ENCODE measurements at places on chromosomes 2 and 18.

GRCh38 chr2:1707771-1708418 is 36.4 kb downstream of the PXDN start:
- DNase-seq: peak; percentile 67

DNA sequence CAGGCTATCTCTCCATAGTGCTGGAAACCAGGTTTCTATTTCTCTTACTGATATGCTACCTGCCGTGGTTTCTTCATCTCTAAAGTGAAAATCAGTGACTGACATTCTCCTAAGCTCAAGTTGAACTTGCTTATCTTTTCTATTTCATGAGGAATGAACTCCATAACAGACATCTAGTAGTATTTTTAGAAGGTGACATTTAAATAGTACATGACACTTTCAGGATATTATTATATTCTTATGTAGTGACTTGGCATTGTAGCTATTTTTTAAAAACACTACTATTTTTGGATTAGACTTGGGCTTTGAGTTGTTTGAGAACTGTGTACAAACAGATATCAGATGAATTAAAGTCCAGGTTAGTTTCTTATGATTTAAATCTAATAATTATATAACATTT is 1381.8 kb downstream of the DSC3 start:
- no peak for DNase-seq

GRCh38 chr2:111062417-111062816 is 58.3 kb upstream of the BCL2L11 start:
- no peak for DNase-seq

- DNase-seq: no peak
Measured at GRCh38 chr2:216615298-216616082, 17.7 kb upstream of the IGFBP2 start.

GRCh38 chr2:9095690-9096089 is 92.2 kb upstream of the MBOAT2 start:
- no peak for DNase-seq

DNA sequence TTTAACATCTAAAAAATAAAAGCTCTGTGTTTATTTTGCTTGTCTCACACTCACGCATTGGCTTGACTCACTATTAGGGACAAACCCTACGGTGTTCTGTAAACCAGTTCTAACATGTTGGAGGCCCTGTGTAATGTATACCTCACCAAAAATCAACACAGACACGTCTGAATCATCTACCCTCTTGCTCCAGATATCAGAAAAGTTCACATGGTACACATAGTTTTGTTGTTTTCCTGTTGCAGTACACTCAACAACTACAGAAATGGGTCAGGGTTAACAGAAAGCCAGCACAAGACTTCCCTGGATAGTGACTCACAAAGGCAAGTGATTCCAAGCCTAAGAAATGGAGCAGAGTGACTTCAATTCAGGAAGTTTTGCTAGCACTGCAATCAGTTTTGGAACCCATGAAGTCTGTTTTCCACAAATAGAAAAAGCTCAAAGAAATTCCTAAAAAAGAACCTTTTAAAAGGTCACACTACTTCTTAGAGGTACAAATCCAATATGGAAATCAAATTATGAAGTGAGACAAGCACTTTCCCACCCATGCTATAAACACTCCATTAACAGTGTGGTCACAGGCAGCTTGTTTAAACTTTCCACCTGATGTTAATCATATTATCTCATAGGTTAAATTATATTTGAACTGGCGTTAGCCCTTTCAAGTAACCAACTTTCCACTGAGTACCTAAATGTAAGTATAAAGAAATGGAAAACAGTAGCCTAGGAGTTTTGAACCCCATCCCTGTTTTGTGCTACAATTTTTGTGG is 87.4 kb downstream of the GAREM1 start:
- peak; percentile 52 for DNase-seq

DNA sequence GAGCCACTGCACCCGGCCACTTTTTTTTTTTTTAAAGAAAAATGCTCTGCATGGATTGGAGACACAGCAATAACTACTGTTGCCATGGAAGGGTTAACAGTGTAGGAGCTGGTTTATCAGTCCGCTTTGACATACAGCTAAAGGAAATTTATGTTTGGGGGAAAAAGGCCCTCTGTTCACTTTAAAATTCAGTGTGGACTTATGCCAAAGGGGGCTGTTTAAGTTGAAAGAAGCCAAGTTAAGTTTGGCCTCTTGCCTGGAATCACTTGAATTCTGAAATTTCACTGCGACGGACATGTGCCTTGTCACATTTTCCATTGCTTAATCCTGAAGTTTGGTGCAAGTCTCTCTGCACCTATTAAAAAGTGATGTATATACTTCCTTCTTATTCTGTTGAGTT is 3.1 kb downstream of the KCNE4 start:
- DNase-seq: no peak

DNA sequence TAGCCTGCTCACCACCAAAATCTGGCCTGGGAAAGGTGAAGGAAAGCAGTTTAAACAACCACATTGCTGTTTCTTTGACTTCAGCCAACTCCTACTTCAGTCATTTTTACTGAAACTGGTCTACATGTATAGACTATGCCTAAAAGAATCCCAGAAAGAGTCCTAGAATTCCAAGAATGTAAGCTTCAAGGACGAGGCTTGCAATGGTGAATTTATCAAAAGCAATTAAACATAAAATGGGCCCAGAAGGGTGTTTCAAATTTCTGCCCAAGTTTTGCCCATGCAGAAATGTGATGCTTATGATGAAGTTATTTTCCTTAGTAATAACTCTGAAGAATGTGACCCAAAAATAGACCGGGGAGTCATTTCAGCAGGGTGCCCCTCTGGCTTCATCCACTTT is 16.6 kb downstream of the EN1 start:
- DNase-seq: no peak

GRCh38 chr2:182634386-182634785 is 81.7 kb upstream of the DNAJC10 start:
- no peak for DNase-seq

- no peak for DNase-seq
Measured at GRCh38 chr2:26011609-26011989, 22.3 kb upstream of the RAB10 start.

- no peak for DNase-seq
Measured at GRCh38 chr2:3423492-3424170, 44.1 kb downstream of the TRAPPC12 start.

DNA sequence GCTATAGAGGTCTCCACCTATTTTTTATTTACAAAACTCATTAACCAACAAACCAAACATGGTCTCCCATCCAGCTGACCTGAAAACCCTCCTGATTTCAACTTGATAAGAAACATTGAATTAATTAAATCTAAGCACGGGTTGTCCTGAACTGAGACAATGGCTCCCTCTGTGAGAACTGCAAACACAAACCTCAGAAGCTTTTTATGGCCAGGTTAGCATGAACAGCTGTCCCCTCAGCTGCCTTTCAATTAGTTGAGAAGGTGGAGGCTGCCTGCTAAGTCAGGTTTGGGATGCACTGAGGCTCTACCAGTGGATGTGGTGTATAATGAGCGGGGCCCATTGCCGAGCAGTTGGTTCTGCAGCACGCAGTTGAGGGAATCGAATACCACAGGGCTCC is 258.5 kb upstream of the DDX18 start:
- no peak for DNase-seq

DNA sequence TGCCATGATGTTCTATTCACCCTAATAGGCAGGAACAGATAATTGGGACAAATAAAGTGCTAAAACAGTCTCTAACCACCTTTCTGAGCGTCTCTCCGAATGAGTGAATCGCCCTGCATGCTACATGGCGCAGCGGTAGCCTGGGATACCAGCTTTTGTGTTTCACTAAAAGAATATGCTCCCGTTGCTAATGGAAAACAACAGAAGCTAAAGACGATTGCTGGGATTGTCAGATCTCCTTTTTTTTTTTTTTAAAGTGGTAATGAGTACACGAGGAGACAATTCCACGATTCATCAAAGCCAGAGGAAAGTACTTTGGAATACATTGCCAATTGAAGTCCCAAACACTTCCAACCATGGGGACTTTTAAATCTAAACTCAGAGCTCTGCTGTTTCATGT is 1815.3 kb upstream of the CELF4 start:
- no peak for DNase-seq

GRCh38 chr2:241570961-241571581 is 12.5 kb downstream of the BOK start:
- DNase-seq: no peak

DNA sequence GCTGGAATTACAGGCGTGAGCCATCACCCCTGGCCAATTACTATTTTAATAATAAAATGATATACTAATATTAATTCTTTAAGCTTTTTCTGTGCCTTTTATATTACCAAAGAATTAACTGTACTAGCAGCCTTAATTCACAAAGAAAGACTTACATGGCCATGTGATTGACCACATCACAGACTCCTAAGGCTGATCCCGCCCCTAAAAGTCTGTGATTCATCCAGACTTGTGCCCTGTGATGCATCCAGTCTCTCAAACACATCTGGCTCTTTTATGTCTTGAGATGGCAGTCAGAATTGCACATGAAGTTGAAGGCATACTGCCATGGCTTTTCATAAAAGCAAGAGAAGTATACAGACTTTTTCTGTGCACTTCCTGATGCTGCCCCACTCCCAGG is 91.7 kb downstream of the DTNA start:
- DNase-seq: no peak

GRCh38 chr18:30852980-30853379 is 189.6 kb downstream of the DSC3 start:
- DNase-seq: no peak

- DNase-seq: no peak
Measured at GRCh38 chr2:41151746-41152145, 699.9 kb upstream of the SLC8A1 start.

GRCh38 chr2:168635065-168635577 is 167.3 kb upstream of the NOSTRIN start:
- no peak for DNase-seq

DNA sequence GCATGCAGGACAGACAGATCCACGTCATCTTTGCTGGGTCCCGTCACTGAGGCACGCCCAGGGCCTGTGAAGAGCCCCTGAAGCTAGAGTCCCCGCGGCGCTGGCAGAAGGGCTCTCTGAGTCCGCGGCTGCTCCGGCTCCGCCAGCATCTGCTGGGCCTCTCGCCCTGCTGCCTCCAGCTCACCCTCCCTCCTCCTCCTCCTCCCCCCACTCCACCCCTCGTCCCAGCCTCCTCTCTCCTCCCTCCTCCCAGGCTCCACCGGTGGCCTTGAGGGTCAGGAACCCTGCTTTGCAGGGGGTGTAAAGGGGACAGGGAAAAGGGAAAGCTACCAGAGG is at the start of gene TNS1:
TSS of gene TNS1 (minus strand) at position 151 of the 336 bp plus-strand sequence. CDS start at position 28, 123 bp downstream.
- DNase-seq: no peak

DNA sequence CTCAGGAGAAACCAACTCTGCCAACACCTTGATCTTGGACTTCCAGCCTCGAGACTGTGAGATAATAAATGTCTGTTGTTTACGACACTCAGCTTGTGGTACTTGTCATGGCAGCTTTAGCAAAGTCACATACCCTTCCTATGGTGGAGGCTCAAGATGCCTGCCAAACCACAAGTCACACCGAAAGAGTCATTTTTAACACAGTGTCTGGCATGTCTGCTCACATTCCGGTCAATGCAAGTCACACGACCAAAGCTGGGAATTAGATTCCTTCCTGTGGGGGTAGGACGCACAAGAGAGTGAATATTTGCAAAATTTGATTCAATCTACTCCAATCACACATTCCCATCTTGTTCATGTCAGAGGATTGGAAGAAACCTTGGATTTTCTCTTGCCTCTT is 24.6 kb downstream of the KCNE4 start:
- no peak for DNase-seq

DNA sequence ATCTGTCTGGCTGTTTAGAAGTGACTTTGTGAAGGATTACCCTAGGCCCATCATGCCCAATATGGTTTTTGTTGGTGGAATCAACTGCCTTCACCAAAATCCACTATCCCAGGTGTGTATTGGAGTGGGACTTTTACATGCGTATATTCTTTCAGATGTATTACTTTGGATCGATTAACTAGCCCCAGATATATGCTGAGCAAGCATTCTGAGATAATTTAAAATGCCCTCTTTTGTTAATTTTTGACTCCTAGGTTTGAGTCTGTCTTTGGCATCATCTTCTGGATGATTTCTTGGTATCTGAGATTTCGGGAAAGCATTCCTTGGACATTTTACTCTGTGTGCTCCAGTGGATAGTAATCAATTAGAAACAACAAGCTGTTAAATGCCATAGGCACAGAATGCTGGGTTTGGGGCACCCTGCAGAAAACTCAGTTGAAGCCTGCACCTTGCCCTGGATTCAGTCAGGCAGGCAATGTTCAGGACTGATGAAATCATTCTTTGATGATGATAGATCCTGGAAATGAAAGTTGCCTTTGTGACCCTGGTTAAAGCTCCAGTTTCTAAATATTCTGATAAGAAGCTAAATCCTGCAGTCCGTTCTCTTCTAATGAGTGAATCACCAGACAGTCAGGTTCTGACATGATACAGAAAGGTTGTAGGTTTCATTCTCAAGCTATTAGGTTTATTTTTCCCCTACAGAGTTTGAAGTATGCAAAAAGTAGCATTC is 1.1 kb downstream of the UGT1A1 start:
- no peak for DNase-seq

DNA sequence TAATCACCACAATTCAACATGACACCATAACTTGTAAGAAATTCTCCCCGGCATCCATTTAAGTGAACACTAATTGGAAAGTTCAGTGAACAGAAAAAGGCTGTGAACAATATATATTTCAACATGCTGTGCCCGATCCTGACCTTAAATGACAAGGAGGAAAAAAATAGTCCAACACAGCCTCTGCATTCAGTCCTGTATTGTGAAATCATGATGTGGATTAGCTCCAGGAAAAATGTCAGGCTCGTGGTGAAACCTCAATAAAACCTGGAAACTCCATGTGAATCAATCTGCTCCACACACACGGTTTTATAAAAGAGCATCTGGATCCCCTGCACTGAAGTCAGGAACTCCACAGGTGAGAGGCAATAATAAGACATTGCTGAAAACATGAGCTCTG is 145.4 kb upstream of the SPOPL start:
- DNase-seq: peak; percentile 37

DNA sequence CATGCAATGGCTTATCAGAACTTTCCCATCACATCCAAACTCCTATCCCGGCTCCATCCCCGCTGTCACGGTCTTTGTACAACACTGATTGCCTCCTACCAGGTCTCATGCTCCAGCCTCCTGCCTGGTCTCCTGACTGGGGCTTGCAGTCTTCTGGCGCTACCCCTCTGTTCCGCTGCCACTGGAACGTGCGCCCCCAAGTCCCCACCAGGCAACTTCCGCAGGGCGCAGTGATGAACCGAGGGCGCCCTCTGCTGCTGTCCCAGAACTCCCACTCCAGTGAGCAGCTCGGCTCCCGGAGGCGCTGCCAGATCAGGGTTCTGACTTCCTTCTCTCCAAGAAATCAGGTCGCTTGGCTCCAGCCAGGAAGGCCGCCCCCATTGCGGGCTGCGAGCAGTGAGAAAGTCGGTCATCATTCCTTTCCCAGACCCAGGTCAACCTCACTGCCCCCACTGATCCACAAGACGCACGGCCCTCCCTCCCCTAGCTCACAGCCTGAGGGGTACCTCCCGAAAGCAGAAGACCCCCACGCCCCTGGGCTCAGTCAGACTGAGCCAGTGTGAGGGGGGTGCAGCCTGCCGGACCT is 43.9 kb upstream of the RAB11FIP5 start:
- peak; percentile 20 for DNase-seq

Data from AG09319 (cell line).